ENCODE measurements at places on chromosomes 1 and 21.

DNA sequence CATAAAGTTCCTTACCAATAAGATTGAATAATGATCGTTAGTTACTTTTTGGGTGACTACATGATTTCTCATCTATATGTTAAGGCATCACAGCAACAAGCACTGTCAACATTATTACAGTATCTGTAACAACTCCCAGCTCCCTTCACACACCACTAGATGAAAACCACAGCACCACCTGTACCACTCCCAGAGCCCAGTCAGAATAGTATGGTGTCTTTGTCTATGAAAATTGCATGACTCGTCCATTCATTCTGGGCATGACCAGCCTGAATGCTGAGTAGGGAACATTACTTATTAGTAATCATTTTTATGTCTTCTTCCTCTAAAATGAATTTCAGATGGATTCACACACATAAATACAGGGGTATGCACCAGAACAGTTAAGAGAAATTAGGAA, 7.0 kb downstream of the OLFML2B start:
- no peak for DNase-seq

DNA sequence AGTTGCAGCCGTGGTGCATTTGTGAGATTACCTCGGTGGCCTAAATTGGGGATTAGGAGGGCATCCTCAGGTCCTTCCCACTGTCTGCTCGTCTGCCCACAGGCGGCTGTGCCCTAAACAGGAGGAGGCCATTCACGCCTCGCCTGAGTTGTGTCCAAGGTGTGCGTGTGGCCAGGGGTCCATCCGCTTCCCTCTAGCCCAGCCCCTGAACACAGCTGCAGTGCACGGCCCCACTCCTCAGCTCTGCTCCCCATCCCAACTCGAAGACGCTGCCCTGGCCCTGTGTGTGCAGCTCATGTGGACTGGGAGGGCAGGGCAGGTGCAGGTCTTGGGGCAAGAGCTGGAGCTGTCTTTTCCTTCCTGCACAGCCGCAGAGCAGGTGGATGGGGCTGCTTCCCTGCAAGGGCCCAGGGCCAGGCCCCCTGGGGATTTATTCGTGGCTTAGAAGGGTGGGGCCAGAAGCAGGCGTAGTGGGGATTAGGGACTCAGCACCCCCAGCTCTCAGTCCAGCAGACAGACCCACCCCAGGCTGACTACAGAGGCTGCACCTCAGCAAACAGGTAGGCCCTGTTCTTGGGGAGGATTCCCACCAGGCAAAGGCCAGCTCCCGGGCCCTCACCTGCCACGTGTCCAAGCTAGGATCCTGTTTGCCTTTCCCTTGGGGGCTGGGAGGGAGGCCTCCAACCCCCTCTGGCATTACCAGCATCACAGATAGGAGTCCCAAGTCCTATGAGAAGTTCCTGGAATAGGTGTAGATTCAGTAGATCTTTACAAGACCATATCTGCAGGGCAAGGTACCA, 4.3 kb downstream of the GUK1 start:
- no peak for DNase-seq

DNA sequence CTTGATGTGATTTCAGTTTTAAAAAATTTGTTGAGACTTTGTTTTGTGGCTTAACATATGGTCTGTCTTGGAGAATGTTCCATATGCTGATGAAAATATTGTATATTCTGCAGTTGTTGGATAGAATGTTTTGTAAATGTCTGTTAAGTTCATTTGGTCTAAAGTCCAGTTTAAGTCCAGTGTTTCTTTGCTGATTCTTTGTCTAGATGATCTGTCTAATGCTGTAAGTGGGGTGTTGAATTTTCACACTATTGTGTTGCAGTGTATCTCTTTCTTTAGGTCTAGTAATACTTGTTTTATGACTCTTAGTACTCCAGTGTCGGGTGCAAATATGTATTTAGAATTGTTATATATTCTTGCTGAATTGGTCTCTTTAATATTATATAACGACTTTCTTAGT, 10.9 kb upstream of the MPC2 start:
- DNase-seq = no peak

GRCh38 chr1:43819357-43819756, 112.0 kb downstream of the ST3GAL3 start:
- no peak for DNase-seq

GRCh38 chr1:58620926-58621325, 43.9 kb upstream of the TACSTD2 start:
- no peak for DNase-seq

DNA sequence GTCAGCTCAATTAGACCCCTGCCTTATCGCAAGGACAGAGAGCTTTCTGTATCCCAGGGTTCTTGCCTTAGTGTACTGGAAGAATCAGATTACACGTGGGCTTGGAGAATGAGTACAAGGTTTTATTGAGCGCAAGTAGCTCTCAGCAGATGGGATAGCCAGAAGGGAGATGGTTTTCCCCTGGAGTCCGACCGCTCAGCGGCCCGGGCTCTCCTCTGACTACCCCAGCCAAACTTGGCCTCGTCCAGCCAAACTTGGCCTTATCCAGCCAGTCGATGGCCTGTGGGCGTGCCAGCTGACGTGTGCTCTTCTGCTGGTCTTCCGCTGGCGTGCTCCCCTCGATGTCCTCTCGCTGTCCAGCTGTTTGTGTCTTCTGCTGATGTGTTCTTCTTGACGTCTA, 136.9 kb downstream of the SYT14 start:
- DNase-seq = no peak

DNA sequence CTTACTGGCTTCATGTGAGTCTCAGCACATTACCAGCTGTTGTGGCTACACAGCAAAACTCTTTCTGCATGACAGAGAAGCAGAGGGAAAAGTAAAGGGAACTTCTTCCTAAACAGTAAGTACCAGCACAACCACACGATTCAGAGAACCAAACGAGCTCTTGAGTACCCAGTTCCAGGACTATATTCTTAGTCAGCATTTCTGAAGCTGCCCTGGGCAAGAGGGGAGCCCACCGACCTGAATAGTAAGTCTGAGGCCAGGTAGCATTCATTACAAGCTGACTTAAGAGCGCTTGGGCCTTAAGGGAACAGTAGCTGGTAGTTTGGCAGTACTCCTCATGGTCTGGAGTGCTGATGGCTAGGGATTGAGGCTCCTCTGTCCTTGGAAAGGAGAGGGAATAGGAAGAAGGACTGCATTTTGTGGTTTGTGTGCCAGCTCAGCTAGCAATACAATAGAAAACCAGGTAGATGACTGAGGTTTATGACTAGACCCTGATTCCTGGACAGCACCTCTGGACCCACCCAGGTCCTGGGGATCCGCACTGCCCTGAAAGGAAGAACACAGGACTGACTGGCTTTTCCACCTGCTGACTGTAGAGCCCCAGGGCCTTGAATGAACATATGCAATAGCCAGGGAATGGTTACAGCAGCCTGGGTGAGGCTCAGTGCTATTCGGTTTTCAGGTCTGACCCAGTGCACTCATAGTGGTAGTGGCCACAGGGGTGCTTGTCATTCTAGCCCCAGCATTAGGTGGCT, 396.8 kb upstream of the PRMT6 start:
- no peak for DNase-seq

GRCh38 chr1:36864182-36864822, 170.0 kb downstream of the GRIK3 start:
- DNase-seq = peak; percentile 89

- no peak for DNase-seq
Observed at GRCh38 chr21:46639489-46640386, 4.3 kb downstream of the PRMT2 start.

DNA sequence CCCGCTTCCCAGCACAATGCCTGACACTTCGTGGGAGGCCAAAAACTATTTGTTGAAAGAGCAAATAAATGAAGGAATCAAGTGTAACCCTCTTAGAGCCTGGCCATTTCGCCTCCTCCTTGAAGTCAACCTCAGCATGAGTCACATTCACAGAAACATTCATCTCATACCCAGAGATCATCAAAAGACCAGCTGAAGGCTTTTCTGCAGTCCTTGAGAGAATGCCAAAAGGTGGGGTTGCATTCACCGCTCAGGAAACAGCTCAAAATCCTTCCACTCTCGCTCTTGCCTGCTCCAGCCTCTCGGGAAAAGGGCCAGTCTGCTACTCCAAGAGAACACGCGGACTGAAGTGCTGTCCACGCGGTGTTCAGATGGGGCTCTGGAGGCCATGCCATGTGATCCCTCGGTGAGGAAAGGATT, 90.0 kb downstream of the VWA5B1 start:
- no peak for DNase-seq
